Mucosa of gallbladder (tissue), 1 donor: ENCODE measurements at places on chromosomes 5 and 9. TPM values are rescaled to one million over a fixed set of nuclear protein-coding genes. Genes with fewer than 3 reads are reported as not detected.
A peak's percentile ranks its signal among the peaks of the same experiment; 100 is the strongest.

DNA sequence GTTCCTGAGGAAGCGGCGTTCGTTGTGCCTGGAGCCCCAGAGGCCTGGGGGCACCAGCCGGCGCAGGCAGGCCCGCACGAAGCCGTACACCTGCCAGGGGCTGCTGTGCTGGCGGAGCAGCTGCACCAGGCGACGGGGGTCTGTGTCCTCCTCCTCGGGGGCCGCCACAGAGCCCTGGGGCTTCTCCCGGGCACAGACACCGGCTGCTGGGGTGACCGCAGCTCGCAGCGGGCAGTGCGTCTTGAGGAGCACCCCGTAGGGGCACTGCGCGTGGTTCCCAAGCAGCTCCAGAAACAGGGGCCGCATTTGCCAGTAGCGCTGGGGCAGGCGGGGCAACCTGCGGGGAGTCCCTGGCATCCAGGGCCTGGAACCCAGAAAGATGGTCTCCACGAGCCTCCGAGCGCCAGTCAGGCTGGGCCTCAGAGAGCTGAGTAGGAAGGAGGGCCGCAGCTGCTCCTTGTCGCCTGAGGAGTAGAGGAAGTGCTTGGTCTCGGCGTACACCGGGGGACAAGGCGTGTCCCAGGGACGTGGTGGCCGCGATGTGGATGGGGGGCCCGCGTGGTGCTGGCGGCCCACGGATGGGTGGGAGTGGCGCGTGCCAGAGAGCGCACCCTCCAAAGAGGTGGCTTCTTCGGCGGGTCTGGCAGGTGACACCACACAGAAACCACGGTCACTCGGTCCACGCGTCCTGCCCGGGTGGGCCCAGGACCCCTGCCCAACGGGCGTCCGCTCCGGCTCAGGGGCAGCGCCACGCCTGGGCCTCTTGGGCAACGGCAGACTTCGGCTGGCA lies 1.3 kb downstream of the TERT start:
- no peak for DNase-seq

DNA sequence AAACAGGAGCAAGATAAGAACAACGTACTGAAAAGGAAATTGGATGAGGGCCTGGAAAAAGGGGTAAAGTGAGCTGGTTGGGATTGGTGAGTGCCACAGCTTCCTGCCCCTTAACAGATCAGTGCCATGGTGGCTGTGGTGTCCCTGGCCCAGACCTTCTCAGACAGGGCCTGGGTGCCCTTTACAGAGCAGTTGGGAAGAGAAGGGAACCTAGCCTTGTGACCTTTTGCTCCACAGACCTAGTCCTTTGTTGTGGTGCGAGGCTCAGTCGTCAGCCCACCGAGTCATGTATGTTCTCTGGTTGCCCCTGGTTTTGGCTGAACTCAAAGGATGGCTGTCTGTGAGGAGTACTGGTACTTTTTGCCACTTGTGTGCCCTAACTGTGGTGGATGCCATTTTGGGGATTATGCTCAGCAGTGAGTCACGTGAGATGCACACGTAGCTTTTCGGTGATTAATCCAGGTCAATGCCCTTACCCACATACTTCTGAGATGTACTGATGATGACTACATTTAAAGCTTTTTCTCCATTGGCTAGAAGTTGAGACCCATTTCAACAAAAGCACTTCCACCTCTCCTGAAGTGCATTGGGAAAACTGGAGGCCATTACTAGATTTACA lies 48.4 kb downstream of the EXOSC2 start:
- DNase-seq: no peak

DNA sequence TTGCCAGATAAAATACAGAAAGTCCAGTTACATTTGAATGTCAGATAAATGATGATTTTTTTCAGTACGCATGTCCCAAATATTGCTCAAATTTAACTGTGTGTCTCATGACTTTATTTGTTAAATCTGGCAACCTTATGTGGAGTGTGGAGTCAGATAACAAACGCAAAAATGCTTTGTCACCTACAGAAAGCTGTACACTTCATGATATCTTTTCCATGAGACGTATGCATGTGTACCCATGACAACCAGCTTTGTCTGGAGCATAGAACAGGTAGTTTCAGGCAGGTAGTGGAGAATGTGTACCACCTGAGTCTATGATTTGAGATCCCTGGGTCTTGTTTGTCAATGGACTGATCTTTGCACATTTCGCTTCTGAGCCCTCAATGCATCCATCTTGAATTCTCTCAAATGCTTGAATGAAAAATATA lies 105.5 kb upstream of the CPEB4 start:
- no peak for DNase-seq

DNA sequence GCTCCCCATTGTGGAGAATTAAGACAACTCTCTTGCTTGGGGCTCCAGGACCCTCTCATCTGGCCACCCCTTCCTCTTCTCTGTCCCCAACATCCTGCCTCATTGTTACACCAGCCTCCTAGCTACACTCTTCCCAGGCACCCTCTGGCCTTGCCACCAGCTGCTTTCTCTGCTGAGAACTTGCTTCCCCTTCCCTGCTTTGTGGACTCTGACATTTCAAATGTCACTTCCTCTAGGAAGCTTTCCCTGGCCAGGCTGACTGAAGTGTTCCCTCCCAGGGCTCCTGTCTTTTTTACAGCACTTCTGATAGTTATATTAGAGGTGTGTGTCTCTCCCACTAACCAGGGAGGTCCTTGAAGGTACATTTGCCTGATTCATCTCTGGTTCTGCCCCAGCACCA lies 194.0 kb upstream of the KLF4 start:
- peak; percentile 15 for DNase-seq

GRCh38 chr9:109452761-109453160 lies 45.3 kb downstream of the PTPN3 start:
- DNase-seq: no peak

TAF1L gene
- total RNA-seq: 0.03 TPM

GRCh38 chr5:158123595-158123994 lies 264.6 kb upstream of the CLINT1 start:
- DNase-seq: no peak

DNA sequence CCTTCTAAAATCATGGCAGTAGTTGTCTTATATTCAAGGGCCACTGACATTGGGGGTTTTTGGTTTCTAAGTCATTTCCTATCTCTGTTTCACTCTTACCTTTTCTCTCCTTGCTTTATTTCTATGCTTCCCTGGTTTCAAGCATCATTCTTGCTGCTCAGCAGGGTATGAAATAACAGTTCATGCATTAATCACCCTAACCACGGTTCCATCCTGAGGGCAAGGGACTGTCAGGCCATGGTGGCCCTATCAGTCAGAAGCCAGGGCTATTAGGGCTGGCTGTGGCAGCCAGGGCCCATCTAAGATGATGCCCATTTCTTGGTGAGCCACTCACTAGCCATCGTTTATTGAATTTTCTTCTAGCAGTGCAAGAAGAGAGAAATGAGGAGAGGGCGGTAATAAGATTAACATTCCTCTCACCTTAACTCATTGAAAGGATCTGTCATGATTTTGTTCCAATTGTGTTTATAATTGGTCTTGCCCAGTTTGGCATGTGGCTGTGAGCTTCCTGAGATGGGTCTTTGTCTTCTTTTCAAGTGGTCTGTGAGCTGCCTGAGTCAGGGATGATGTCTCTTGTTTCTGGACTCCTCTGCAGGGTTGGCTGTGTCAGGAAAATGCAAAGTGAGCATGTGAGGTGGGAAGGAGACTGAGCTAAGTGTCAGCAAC lies 45.2 kb downstream of the CYSTM1 start:
- DNase-seq: no peak
